ENCODE measurements at places on chromosomes 3 and 15. TPM values are rescaled to one million over a fixed set of nuclear protein-coding genes. Genes with fewer than 3 reads are reported as not detected.

GRCh38 chr15:96246057-96246456 is 84.4 kb upstream of the NR2F2 start:
- DNase-seq: no peak

- no peak for DNase-seq
Measured at GRCh38 chr3:186414735-186415419, 52.8 kb upstream of the DGKG start.

DNA sequence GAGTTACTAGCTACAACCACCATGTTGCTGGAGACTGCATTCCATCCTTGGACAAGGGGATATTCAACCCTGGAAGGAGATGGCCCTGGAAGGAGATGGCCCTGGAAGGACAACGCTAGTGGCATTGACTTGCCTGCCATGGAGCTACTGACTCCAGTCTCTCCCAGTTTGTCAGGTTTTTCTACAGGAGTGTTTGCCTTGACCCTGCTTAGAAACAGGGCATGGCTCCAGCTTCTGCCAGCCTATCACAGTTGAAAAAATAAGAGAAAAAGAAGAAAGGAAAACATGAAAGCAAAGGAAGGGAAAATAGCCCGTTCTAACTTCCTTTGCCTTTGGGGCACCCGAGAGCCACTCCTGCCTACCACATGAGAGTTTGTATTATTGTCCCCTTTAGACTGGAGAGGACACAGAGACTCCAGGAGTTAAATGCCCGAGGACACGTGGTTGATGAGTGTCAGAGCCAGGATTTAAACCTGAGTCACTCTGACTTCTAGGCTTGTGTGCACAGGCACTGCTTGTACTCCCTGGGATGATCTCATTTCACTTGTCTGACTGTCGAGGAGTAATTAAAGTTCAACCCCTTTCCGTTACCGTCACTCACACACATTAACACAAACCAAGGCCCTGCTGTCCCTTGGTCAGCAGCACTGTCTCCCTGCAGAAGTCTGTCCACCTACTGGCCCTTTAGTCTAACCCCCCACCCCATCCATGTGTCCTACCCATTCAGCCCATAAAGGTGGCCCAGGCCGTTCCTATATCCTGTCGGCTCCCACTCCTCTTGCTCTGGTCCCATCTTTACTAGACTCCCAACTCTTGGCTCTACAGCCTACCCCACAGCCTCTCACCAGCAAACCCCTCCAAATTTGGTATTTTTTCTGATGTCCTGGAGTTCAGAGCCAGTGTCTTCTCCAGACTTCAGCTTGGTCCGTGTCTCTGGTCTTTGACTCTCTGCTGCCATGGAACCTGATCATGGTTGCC is 46.1 kb downstream of the C2CD4A start:
- no peak for DNase-seq

DNA sequence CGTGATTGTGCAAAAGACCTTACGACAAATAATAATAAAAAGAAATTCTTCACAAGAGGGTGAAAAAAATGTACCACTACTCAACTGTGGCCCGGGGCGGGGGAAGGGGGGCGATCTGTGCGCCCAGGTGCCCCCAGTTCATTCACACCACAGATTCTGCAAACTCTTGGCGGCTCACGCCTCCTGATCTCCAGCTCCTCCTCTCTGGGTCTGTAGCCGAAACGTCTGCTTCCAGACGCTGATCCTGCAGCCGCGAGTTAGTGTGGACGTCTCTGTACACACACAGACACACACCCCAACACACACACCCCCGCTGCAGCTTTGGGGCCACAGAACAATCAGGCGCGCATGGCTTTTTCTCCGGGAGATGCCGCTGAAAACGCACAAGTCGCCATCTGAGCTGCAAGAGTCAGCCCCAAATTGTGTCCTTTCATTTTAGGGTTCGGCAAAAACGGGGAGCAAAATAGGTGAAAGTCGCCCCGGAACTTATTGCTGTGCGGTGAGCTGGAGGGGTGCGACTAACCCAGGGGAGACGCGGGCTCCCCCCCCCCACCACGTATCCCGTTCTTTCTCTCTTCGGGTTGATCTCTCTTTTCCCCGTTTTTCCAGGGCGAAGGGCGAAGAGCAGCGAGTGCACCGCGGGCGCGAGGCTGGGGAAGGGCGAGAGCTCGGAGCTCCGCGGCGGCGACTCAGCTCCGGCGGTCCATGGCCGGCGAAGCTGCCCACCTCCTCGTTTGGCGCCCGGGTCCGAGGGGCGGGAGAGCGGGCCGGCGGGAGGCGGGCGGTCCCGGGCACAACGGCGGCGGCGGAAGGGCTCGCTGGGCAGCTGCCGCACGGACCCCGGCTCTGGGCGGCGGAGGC is 505 bp upstream of the WNT5A start:
- DNase-seq: no peak

The C3orf20 gene
- not detected for total RNA-seq
